ENCODE measurements at places on chromosomes 6 and 20. TPM values are rescaled to one million over a fixed set of nuclear protein-coding genes. Genes with fewer than 3 reads are reported as not detected.

OR2J2 gene
- total RNA-seq, result not detected

HLA-DOA gene
- not detected for total RNA-seq

GNAS gene
- total RNA-seq, result 269 TPM

PDSS2 gene
- 6.5 TPM for total RNA-seq

TNXB gene
- under 0.01 TPM for total RNA-seq

TPD52L1 gene
- 2.3 TPM for total RNA-seq

MARCKS gene
- 150 TPM for total RNA-seq

GSTA1 gene
- not detected for total RNA-seq

Measured in epithelial cell of umbilical artery (primary cell).